ENCODE measurements at places on chromosomes 12 and 14.

GRCh38 chr12:92133171-92133570 lies 12.5 kb downstream of the BTG1 start:
- DNase-seq, result no peak

- DNase-seq, result no peak
Observed at GRCh38 chr14:54174457-54174856, 217.8 kb upstream of the BMP4 start.

GRCh38 chr14:24297190-24297964 lies 2.2 kb downstream of the DHRS1 start:
- DNase-seq, result no peak

DNA sequence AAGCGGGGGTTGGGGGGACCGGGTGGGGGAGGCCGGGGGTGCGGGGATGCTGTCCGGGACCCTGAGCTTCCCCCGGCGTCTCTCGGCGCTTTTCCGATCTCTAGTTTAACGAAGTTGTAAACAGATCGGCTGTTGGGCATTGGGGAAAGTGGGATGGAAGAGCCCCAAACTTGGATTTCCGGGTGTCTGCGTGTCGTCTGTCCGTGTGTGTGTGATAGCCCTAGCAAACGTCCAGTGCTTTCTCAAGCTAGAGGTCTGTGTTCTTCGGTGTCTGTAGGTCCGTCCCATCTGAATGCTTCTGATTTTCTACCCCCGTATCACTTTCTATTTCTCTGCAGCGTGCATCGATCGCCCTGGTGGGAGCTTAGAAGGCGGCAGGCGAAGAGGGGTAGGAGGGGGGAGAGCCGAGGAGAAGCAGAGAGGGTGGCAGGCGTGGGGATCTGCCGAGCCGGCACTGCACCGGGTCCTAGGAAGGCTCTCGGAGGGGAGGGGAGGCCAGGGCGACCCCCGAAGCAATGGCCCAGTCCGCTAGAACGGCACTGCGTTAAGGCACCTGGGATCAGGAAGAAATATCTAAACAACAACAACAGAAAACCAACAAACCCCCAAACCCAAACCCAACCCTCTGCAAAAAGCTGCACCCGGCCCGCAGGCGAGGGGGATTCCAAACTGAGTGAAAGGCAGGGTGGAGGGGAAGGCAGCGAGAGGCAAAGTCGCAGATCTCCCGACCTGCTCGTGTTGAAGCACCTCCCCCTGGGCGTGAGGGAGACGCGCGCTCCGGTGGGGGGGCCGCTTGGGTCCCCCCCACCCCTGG lies 1.0 kb downstream of the KCNA1 start:
- peak; percentile 27 for DNase-seq

DNA sequence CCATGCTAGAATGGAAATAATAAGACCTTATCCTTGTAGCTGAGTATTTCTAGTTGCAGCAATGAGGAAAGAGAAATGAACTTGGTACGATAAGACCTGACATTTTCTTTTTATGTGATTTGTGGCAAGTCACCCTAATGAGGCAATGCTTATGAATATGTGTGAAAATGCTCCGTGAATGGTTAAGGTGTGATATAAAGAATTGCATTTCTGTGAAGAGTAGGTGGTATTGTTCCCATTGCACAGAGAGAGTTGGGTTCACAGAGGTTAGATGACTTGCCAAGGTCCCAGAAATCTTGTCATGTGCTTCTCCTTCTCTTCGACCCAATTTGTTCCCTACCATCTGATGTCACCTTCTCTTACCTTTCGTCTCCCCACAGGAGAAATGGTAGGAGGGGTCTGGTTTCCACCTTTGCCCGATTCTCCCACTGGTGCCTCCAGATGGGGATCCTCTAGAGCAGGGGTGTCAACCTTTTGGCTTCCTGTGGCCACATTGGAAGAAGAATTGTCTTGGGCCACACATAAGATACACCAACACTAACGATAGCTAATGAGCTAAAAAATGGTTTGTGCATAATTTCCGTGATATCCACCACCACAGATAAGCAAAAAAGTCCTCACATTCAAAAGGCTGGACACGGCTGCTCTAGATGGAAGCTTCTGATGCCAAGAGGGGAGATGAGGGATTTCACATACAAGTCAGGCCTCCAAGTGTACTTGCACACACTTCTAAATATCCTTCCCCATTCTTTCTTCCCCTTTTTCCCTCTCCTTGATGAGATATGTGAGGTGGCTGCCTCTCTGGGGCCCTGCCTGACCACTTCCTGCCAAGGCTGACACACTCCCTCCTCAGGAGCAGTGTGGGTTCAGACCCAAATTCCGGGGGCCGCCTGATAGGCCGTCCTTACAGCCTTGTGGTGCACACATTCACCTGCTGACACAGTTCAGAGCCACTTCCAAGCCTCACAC lies 96.1 kb downstream of the PLXNC1 start:
- no peak for DNase-seq
